ENCODE measurements at places on chromosomes 2 and 18.

GRCh38 chr2:100211521-100211920 is 69.1 kb upstream of the AFF3 start:
- no peak for DNase-seq

- DNase-seq, result no peak
Measured at GRCh38 chr2:156526950-156527636, 90.9 kb downstream of the GPD2 start.

GRCh38 chr2:227134591-227134990 is 29.4 kb downstream of the COL4A4 start:
- no peak for DNase-seq

- no peak for DNase-seq
Measured at GRCh38 chr2:26327291-26328272, 18.4 kb upstream of the SELENOI start.

GRCh38 chr2:168722592-168722991 is 79.8 kb upstream of the NOSTRIN start:
- DNase-seq, result no peak

DNA sequence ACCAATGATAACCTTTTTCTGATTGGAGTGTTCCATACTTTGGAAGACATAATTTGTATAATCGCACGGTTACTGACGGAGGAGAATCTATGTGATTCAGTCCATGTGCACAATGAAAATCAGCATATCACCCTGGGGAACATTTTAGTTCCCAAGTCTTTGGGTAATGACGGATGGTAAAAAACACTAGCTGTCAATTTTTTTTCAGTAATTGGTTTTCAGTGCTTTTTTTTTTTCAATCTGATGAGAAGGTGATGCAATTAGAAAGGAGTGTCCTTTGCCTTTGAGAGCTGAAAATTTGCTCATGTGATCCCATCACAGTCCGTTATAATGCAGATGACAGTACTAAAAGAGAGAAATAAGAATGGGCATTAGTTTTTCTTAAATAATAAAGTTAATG is 51.9 kb upstream of the THOC1 start:
- no peak for DNase-seq

DNA sequence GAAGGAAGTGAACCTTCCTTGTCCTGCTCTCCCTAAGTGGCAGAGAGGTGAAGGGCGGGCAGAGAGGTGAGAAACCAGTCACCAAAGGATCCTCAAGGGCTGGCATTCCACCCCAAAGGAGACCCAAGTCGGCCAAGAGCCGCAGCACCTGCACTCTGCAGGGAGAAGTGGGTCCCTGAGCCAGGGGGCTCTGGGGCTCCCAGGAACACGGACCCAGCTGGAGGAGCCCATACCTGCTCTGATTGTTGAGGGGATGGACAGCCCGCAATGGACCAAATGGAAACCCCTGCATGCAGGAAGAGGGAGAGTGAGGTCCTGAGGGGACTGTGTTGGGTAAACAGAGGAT is 233.3 kb downstream of the ATAD2B start:
- DNase-seq, result no peak

DNA sequence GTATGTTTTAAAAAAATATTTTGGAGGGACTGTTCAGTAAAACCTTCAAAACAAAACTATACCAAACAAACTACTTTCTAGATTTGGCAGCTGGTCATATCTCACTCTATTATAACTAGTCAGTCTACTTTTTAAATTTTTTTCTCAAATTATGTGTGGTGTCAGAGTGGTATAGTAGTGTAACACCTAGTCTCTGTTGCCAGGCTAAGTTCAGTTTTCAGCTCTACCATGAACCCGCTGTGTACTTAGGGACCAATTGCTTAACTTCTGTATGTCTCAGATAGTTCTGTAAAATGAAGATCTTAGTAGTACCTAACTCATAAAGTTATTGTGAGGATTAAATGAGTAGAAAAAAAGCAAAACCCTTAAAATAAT is 54.3 kb downstream of the GPD2 start:
- DNase-seq, result no peak

- DNase-seq, result no peak
Measured at GRCh38 chr2:184004948-184005672, 593.2 kb upstream of the ZNF804A start.

DNA sequence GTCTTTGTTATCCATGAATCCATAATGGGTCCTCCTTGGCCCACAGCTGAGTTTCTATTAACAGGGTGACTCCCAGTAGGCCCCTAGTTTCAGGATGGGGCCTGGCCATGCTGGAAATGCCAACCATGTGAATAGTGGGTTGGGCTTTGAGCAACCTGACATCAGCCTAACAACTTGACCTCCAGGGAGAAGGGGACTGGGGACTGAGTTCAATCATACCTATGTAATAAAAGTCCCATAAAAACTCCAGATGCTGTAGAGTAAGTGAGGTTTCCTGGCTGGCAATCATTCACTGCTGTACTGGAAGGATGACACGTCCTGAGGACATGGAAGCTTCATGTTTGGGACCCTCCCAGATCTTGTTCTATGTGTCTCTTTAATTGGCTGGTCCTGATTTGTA is 7.9 kb downstream of the REV1 start:
- DNase-seq, result no peak

GRCh38 chr18:67199993-67200617 is 316.4 kb downstream of the DSEL start:
- DNase-seq, result no peak

DNA sequence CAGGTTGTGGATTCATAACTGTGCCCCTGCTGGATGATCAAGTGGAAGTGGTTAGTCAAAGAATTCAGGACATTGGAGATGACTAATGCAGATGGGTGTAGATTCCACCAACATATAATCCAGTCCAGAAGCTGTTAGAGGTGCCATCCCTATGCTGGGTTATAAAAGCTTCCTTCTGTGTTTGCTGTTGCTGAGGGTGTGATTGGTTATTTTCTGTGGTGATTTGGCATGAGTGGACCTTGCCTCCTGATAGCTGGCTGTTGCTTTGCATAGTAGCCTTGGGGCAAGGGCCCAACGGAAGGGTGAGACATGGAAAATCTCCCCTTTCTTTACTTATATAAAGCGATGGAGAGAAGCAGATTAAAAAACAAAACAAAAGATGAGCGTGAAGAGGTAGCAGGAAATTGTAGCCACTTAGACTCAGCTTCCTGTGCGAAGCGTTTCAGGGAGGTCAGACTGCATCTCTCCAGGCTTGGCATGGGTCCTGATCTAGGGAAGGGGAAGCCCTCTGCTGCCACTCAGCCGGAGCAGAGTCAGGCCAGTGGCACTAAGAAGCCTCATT is 190.4 kb downstream of the FMNL2 start:
- DNase-seq, result no peak

DNA sequence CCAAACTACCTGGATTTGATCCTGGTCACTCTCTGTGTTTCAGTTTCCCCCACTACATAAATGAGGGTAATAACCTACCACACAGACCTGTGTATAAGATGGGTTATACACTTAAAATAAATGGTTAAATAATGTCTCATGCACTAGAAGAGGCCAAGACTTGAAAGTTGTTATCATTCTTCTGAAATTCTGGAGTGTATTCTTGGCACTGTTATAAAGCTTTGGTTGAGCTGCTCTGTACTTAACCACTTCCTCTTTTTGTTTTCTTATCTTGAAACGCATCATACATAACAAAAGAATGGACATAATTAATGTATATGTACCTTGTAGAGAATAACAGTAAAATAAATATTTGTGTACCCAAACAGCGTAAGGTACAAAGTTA is 281.0 kb downstream of the AFF3 start:
- DNase-seq, result no peak

- no peak for DNase-seq
Measured at GRCh38 chr2:127193164-127193966, 26.7 kb downstream of the CYP27C1 start.

GRCh38 chr2:99771681-99772333 is 282.0 kb upstream of the REV1 start:
- no peak for DNase-seq

DNA sequence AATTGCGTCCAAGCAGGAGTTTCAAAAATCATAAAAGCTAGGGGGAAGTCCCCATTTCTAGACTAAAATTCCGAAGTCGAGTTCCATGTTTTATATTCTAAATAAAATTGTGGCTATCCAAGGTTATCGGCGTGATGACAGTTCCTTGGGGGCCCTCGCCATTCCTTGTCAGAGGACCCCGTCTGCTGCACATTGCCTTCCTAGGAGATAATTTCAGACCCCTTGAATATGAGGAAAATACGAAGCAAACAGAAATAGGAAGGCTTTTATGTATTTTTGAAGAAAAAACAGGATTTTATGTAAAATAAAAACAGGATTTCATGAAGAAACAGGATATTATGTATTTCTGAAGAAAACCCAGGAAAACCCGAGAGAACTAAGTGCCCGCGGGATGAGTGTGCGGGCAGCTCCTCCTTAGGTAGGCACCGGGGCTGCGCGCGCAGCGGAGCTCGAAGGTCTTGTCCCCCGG is 465 bp upstream of the PLEKHA3 start:
- DNase-seq, result no peak

Measured in coronary artery (tissue), 2 donors.